Hepatocyte (in vitro differentiated cells): ENCODE measurements at places on chromosomes 5 and 9. TPM values are rescaled to one million over a fixed set of nuclear protein-coding genes. Genes with fewer than 3 reads are reported as not detected.

Gene PPP3R2
- not detected in 2 replicates for polyA plus RNA-seq

Gene C9orf153
- polyA plus RNA-seq, result not detected in 2 replicates

Gene TMC1
- 0.23 TPM in 1 of 2 replicates, not detected in the other for polyA plus RNA-seq

Gene MYMK
- polyA plus RNA-seq, result 0.91 and 1.3 TPM in 2 replicates

Gene DYNC2I2
- polyA plus RNA-seq, result 78.7 and 91.8 TPM in 2 replicates

Gene SLC45A2
- 0.97 and 1.8 TPM in 2 replicates for polyA plus RNA-seq

Gene ARID3C
- 0.21 TPM in 1 of 2 replicates, not detected in the other for polyA plus RNA-seq

Gene TMEM232
- 1.3 and 2.8 TPM in 2 replicates for polyA plus RNA-seq

Gene GABBR2
- 0.28 and 1.3 TPM in 2 replicates for polyA plus RNA-seq

Gene RFESD
- 2.3 and 3.4 TPM in 2 replicates for polyA plus RNA-seq

Gene PAX5
- not detected in 2 replicates for polyA plus RNA-seq

Gene SH3TC2
- 1.3 and 2.2 TPM in 2 replicates for polyA plus RNA-seq

Gene HK3
- polyA plus RNA-seq, result not detected in 2 replicates

Gene IL3
- polyA plus RNA-seq, result not detected in 2 replicates

Gene MARCHF11
- polyA plus RNA-seq, result not detected in 2 replicates

Gene LPAR1
- 20.2 and 24.2 TPM in 2 replicates for polyA plus RNA-seq

Gene SARDH
- polyA plus RNA-seq, result 7.5 and 8.1 TPM in 2 replicates

Gene IFNA13
- not detected in 2 replicates for polyA plus RNA-seq

Gene SYK
- polyA plus RNA-seq, result 2.2 and 5.1 TPM in 2 replicates

Gene TTC23L
- 1.7 TPM in 1 of 2 replicates, not detected in the other for polyA plus RNA-seq

Gene C9orf72
- polyA plus RNA-seq, result 9.3 and 12.4 TPM in 2 replicates

Gene ROPN1L
- polyA plus RNA-seq, result not detected in 2 replicates

Gene DNAH5
- 0.17 and 0.64 TPM in 2 replicates for polyA plus RNA-seq

Gene BRINP1
- 0.64 and 1.8 TPM in 2 replicates for polyA plus RNA-seq

Gene SOHLH1
- polyA plus RNA-seq, result not detected in 2 replicates

Gene SPATA31C1
- polyA plus RNA-seq, result not detected in 2 replicates

Gene BARX1
- polyA plus RNA-seq, result 0.47 TPM in 1 of 2 replicates, not detected in the other

Gene IL9
- not detected in 2 replicates for polyA plus RNA-seq

Gene MEIKIN
- not detected in 2 replicates for polyA plus RNA-seq

Gene PRDM12
- not detected in 2 replicates for polyA plus RNA-seq

Gene PCDHGA4
- polyA plus RNA-seq, result 0.24 TPM in 1 of 2 replicates, not detected in the other

Gene SV2C
- polyA plus RNA-seq, result 0.04 and 0.05 TPM in 2 replicates

Gene CCDC192
- polyA plus RNA-seq, result 0.39 and 0.69 TPM in 2 replicates

Gene PAEP
- 1.8 TPM in 1 of 2 replicates, not detected in the other for polyA plus RNA-seq

Gene TMEM252
- polyA plus RNA-seq, result 0.16 and 0.41 TPM in 2 replicates

Gene NINJ1
- polyA plus RNA-seq, result 114 and 135 TPM in 2 replicates

Gene BTNL9
- 0.11 and 1.4 TPM in 2 replicates for polyA plus RNA-seq

Gene SH3GLB2
- 124 and 189 TPM in 2 replicates for polyA plus RNA-seq

Gene SPATA31A3
- not detected in 2 replicates for polyA plus RNA-seq

Gene CDKN2B
- 6.0 and 15.1 TPM in 2 replicates for polyA plus RNA-seq

Gene SCGB3A2
- 70.6 and 84.7 TPM in 2 replicates for polyA plus RNA-seq

Gene FBN2
- 41.0 and 56.7 TPM in 2 replicates for polyA plus RNA-seq

Gene GARNL3
- polyA plus RNA-seq, result 9.5 and 16.4 TPM in 2 replicates

Gene AP3S1
- polyA plus RNA-seq, result 130 and 148 TPM in 2 replicates

Gene RELL2
- 17.3 and 19.9 TPM in 2 replicates for polyA plus RNA-seq

Gene FBP1
- 38.4 and 65.3 TPM in 2 replicates for polyA plus RNA-seq

Gene NR4A3
- 2.9 and 6.1 TPM in 2 replicates for polyA plus RNA-seq

Gene OMD
- 0.18 and 0.47 TPM in 2 replicates for polyA plus RNA-seq

Gene PRUNE2
- 0.46 and 3.4 TPM in 2 replicates for polyA plus RNA-seq

Gene FOXD4
- polyA plus RNA-seq, result 0.11 and 0.24 TPM in 2 replicates

Gene ORM2
- polyA plus RNA-seq, result 80.9 and 136 TPM in 2 replicates
